Activated CD4-positive, alpha-beta T cell treated with anti-CD3 and anti-CD28 coated beads, Interleukin-2, amount 50 U/mL, for 16 hours (primary cell): ENCODE measurements at places on chromosomes 2 and 18.
A peak's percentile ranks its signal among the peaks of the same experiment; 100 is the strongest.

- DNase-seq = no peak
Measured at GRCh38 chr2:68258851-68259250, 6.5 kb upstream of the PPP3R1 start.

- no peak for DNase-seq
Measured at GRCh38 chr2:1887915-1888314, 143.6 kb upstream of the PXDN start.

GRCh38 chr2:24351981-24352380 lies 8.4 kb downstream of the ITSN2 start:
- no peak for DNase-seq

GRCh38 chr2:25618676-25619075 lies 54.7 kb downstream of the DTNB start:
- DNase-seq = no peak

GRCh38 chr2:190864375-190864774 lies 16.2 kb upstream of the GLS start:
- DNase-seq = no peak

DNA sequence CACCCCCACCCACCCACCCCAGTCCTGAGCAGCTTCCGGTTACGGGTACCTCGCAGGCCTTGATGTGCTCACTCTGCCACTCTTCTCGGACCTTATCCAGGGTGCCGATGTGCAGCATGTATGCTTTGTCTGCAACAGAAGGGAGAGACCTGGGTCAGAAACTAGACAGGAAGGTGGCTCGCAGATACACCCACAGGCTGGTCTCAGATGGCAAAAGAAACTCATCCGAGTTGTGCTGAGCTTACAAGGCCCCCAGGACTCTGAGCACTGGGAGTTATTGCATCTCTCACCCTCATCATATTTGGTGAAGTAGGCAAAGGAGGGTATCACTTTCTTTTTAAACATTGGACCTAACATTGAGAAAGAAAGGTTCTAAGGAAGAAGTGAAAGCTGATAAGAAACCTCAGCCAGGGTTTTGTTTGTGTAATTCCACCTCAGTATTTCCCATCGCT lies 30.6 kb upstream of the EPG5 start:
- peak; percentile 31 for DNase-seq

- DNase-seq = no peak
Measured at GRCh38 chr18:60411715-60412114, 39.1 kb upstream of the MC4R start.

DNA sequence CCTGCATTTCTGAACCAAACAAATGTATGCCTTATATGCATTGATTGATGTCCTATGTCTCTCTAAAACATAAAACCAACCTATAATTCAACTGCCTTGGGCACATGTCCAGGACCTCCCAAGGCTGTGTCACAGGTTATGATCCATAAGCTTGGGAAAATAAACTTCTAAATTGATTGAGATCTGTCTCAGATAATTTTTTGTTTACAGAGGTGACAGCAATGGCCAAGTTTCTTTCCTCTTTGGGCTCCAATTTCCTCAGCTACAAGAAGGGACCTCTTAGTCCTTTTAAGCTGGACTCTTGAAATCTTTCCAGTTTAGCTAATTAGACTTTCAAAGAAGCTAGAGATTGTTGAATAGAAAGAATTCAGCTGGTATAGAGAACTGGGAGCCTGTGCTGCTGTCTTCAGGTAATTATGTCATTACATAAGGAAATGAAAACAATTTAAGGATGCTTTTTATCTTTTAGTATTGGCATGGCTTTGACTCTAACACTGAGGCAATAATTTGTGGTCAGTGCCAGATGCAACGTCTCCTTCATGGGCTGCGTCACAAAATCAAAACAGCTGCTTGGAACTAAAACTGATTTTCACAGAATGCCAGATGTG lies 412.1 kb upstream of the TRIB2 start:
- DNase-seq = no peak

- DNase-seq = peak; percentile 43
Measured at GRCh38 chr2:27705851-27706622, 42.3 kb downstream of the SLC4A1AP start.

DNA sequence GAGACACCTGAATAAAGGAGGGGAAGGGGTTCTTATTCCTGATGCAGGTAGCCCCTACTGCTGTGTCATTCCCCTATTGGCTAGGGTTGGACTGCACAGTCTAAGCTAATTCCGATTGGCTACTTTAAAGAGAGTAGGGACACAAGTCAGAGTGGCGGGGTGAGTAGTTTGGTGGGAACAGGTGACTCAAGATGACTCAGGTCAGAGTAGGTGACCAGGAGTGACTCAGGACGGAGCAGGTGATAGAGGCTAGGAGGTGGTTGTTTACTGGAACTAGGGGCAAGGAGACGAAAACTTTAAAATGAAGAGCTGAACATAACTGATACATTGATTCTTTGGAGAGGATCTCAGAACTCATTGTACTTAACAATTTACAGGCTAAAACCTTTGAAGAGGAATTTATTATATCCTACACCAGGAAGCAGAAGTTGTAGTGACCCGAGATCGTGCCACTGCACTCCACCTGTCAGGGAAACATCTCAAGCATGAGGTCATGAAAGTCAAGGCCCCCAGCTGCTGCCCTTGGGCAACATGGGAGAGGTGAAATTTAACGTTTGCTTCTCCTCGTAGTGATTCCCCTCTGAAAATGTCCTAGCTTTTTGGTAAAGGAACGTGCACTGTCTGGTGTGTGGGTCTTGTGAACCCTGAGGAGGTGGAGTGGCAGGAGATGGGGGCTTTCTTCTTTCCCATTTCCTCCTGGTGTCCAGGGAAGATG lies 4.5 kb upstream of the CYP27A1 start:
- no peak for DNase-seq

GRCh38 chr2:54377901-54378493 lies 78.1 kb upstream of the SPTBN1 start:
- DNase-seq = no peak

DNA sequence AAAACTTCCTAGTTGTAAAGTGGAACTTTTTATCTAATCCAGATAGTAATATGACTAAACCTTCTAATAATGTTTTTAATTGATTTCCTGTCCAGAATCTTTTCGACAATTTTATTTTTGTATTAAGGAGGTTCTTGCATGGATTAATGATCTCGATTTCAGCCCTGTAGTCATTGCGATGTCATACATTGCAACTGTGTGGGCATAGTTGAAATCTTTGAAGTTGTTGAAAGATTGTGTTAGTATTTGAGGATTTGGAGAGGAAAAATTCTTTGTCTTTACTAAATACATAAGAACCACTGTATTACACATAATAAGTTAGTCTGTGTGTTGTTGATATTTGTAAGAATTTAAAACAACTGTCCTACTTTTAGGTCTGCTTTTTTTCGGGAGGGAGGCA lies 31.1 kb downstream of the ACSL3 start:
- DNase-seq = no peak

- DNase-seq = no peak
Measured at GRCh38 chr18:12325726-12326245, 17.7 kb downstream of the TUBB6 start.

GRCh38 chr2:143787674-143788073 lies 658.5 kb downstream of the ARHGAP15 start:
- no peak for DNase-seq

DNA sequence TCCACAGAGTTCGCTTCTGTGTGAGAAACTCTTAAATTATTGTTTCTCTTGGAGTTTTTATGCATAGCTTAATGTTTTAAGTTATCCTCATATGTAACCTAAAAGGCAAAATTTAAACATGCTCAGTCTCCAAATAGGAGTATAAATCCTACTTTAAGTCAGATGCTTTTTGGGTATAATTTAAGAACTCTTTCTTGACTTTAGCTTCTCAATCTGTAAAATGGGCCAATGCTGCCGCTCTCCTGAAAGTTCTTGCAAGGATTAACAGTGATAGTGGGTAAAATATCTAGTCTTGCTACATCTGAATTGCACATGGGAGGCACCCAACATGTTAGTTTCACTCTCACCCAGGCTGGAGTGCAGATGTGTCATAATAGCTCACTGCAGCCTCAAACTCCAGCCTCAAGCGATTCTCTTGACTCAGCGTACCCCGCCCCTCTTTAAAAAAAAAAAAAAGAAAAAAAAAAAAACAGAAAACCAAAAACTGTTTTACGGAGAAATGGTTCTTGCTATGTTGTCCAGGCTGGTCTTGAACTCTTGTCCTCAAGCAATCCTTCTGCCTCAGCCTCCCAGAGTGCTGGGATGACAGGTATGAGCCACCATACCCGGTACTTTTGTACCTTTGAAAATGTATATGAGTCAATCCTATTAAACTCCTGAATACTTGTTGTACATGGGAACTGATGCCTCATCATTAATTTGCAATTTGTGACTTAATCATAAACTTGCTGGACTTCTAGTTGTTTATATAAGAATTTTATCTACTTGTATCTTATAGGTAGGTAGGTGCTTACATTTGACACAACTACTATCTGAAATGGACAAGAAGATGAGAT lies 1.8 kb downstream of the FBXO48 start:
- DNase-seq = peak; percentile 86

GRCh38 chr2:160630801-160631590 lies 137.4 kb upstream of the RBMS1 start:
- DNase-seq = no peak

DNA sequence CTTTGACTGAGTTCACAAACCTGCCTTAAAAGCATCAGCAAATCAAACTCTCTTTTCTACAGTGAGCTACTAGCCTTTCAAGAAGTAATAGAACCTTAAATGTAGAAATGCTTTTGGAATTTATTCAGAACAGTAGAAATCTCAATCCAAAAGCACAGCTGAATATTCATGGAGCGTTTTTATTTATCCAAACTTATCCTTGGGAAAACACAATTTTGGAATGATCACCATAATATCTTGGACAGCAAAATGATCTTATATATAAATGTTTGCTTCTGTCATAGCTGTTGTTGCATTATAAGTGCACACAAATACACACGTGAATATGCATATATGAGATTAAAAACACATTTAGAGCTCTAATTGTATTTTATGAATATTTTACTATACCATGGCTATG lies 747.3 kb upstream of the PIK3C3 start:
- no peak for DNase-seq

- no peak for DNase-seq
Measured at GRCh38 chr2:197208024-197208423, 102.6 kb downstream of the ANKRD44 start.

DNA sequence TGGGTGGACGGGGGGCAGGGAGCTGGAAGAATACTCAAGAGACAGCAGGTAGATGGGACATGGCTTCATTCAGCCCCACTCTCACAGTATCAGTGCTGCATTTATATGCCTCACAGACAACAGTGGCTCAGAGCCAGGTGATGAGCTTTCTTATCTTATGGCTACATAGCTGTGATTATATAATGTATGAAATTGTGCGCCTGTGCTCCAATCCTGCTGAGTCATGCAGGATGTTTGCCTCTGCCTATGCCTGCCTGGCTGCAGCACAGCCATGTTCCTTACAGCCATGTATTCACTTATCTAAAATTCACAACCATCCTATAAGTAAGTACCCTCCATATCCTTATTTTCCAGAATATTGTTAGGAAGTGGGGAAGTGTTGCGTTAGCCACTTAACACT lies 37.7 kb upstream of the RNF103 start:
- DNase-seq = no peak

- DNase-seq = no peak
Measured at GRCh38 chr2:140892911-140893637, 1237.7 kb downstream of the LRP1B start.

- no peak for DNase-seq
Measured at GRCh38 chr2:236614551-236614950, 44.9 kb downstream of the ACKR3 start.

DNA sequence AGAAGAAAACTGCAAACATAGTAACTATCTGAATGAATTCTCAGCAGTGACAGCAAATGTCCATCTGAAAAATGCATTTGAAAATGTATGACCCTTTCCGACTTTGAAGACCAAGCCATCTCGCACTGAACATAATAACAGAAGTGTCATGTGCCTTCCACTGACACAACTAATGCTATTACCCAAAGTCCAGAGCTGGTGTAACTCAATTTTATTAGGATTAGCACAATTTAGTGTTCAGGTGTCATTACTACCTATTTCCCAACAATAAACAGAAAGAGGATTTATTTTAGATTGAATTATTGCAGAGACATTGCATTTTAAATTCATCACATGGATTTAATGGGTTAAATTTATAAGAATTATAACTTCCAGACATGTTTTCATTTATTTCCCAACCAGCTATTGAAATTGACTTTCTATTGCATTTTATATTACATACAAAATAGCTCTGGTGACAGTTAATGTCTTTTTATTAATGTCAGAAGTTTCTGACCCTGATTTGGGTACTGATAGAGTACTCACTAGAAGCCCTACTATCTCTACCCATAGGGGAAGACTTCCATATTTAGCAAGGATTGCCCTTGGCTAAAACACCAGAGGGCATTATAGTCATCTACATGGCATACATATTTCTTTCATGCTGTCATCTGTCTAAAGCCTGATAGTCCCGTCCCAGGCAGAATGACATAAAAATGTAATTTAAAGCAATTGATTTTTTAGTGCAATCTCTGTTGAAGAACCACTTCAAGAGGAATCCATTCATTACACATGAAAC lies 7.0 kb upstream of the STK39 start:
- DNase-seq = no peak
